Small intestine (tissue), 16 donors: ENCODE measurements at places on chromosomes 1 and 21. TPM values are rescaled to one million over a fixed set of nuclear protein-coding genes. Genes with fewer than 3 reads are reported as not detected.

Gene EXTL1
- not detected for polyA plus RNA-seq

Gene S100A3
- polyA plus RNA-seq = 2.1 TPM

Gene PCP4
- 1.9 TPM for polyA plus RNA-seq

Gene TGFB2
- polyA plus RNA-seq = 0.81 TPM

Gene CFAP45
- polyA plus RNA-seq = 0.36 TPM

Gene LIN28A
- 0.03 TPM for polyA plus RNA-seq

Gene AADACL4
- polyA plus RNA-seq = not detected

Gene RAB42
- 4.6 TPM for polyA plus RNA-seq

Gene LELP1
- not detected for polyA plus RNA-seq

Gene OR2L13
- not detected for polyA plus RNA-seq

Gene KIF21B
- 2.4 TPM for polyA plus RNA-seq

Gene URB2
- polyA plus RNA-seq = 2.0 TPM

Gene ECM1
- polyA plus RNA-seq = 4.4 TPM

Gene KANK4
- not detected for polyA plus RNA-seq

Gene TSPAN2
- 5.0 TPM for polyA plus RNA-seq

Gene STYXL2
- polyA plus RNA-seq = not detected

Gene CCDC27
- not detected for polyA plus RNA-seq

Gene VCAM1
- polyA plus RNA-seq = 1.1 TPM

Gene TPTE
- not detected for polyA plus RNA-seq

Gene GABPA
- polyA plus RNA-seq = 10.7 TPM

Gene FTCD
- polyA plus RNA-seq = 0.31 TPM

Gene CR1L
- polyA plus RNA-seq = not detected

Gene CFHR3
- polyA plus RNA-seq = not detected

Gene CASQ2
- polyA plus RNA-seq = 5.9 TPM

Gene KCND3
- 0.86 TPM for polyA plus RNA-seq

Gene ABCD3
- 58.6 TPM for polyA plus RNA-seq

Gene DESI2
- 14.1 TPM for polyA plus RNA-seq

Gene SMPDL3B
- 17.3 TPM for polyA plus RNA-seq

Gene LHX8
- not detected for polyA plus RNA-seq

Gene KCNJ10
- not detected for polyA plus RNA-seq

Gene CFHR5
- not detected for polyA plus RNA-seq

Gene KDM1A
- 25.7 TPM for polyA plus RNA-seq

Gene PPT1
- polyA plus RNA-seq = 5.1 TPM

Gene UCK2
- polyA plus RNA-seq = 35.1 TPM

Gene IQGAP3
- polyA plus RNA-seq = 13.8 TPM

Gene AIRE
- 0.06 TPM for polyA plus RNA-seq

Gene RGS8
- polyA plus RNA-seq = 0.01 TPM

Gene OR6K6
- polyA plus RNA-seq = not detected

Gene SPOCD1
- polyA plus RNA-seq = 2.0 TPM

Gene SH2D1B
- 0.54 TPM for polyA plus RNA-seq

Gene CIART
- polyA plus RNA-seq = 6.7 TPM

Gene PIGR
- polyA plus RNA-seq = 2.7 TPM

Gene CELA2B
- polyA plus RNA-seq = not detected

Gene CFHR2
- polyA plus RNA-seq = not detected

Gene MAPKAPK2
- polyA plus RNA-seq = 85.0 TPM

Gene PDC
- not detected for polyA plus RNA-seq

Gene SLC37A1
- 42.0 TPM for polyA plus RNA-seq

Gene FAM167B
- 2.7 TPM for polyA plus RNA-seq

Gene HMGCS2
- polyA plus RNA-seq = 14.6 TPM

Gene WNT9A
- polyA plus RNA-seq = 0.45 TPM

Gene SAMD11
- 0.89 TPM for polyA plus RNA-seq

Gene SLAMF1
- polyA plus RNA-seq = 1.4 TPM

Gene DDR2
- polyA plus RNA-seq = 2.7 TPM

Gene HMCN1
- polyA plus RNA-seq = 0.69 TPM

Gene UMODL1
- polyA plus RNA-seq = 0.67 TPM

Gene NPHS2
- polyA plus RNA-seq = 0.06 TPM

Gene CCDC181
- not detected for polyA plus RNA-seq
